Stimulated activated CD4-positive, alpha-beta T cell treated with anti-CD3 and anti-CD28 coated beads, Interleukin-12 subunit alpha, Interleukin-12 subunit beta, amount 100 ng/mL, for 24 hours (primary cell): ENCODE measurements at places on chromosomes 7 and 10.

DNA sequence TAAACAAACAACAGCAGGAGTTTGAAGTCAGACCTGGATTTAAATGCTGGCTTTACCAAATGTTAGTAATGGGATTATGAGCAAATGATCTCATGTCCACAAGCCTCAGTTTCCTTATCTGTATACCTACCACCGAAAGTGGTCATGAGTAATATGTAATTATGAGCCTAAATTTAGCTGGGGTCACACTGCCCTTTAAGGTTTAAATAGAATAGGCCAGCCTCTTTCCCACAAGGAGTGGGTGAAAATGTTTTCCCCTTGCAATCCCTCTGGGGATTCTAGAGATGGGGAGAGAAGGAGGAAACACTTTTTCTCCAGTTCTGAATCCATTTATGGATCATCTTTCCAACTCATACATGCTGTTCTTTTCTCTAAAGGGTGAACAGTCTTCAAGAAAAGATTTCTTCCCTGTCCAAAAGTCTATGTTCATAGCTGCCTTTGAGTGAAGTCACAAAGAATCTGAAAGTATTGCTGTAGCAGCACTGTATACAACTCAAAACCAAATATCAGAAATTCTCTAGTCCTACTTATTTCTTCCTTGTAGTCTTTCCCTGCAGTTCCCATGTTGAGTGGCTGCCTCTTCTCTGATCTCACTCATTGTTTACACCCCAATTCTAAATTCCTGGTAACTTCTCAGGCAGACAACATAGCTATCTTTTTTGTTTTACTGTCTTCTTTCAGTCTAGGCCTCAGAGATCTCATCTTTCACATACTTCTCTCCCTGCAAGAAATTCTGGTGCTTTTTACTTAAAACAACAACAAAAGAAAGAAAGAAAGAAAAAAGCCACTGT lies 7.4 kb upstream of the TSPAN12 start:
- DNase-seq, result no peak

DNA sequence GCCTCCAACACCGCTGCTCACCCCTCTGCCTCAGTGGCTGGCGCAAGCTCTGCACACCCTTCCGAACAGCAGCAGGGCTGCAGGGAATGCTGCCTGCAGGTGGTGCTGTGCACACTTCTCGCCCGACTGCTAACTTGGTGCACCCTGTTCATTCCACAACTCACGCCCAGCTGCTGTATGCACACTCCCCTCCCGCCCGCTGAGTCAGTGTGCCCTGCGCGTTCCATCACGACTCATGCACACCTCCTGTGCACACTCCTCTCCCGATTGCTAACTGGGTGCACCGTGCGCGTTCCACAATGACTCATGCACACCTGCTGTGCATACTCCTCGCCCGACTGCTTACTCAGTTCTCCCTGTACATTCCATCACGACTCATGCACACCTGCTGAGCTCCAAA lies 21.5 kb downstream of the ADARB2 start:
- DNase-seq, result peak; percentile 31

- DNase-seq, result no peak
Observed at GRCh38 chr10:116800286-116800929, 48.9 kb upstream of the ENO4 start.

- DNase-seq, result no peak
Observed at GRCh38 chr7:123204206-123204835, 4.6 kb upstream of the SLC13A1 start.

DNA sequence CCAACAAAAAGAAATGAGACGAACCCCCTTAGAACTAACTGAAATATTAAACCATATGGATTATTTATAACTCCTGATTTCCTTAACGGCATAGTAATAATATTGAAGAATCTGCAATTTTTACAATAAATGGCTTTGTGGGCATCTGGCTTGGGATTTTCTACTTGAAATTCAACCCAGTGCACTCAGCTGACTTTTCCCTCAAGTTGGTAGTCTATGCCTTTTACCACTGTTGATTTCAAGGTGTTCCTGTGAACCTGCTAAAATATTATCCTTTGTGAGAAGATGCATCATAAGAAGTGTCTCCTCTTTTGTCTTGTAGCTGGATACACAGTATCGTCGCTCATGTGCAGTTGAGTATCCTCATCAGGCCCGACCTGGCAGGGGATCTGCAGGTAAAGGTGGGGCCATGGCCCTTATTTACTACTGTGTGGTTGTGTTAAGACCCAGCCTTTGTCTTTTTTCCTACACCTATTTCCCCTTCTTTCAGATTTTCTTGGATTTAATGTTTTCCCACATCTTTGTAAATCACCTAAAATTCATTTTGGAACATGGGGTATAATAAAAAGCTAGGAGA lies 8.0 kb downstream of the DNAJC9 start:
- no peak for DNase-seq

DNA sequence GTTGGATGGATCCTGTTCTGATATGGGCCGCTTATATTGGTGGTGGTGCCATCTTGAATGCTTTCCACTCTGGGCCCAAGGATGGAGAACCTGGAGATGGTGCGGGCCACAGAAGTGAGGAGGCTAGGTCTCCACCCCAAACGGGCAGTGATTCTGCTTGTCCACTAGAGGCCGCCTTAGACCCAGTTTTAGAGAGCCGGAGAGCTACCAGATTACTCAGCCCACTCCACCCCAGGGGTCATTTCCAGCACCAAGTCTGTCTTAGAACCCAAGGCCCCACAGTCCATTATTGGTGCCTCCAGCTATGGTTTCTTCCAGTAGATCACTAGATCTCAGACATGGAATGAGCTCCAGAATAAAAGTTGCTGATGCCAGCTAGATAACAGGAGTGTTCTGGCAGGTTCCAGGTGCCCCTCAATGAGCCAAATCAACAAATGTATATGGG lies 11.8 kb upstream of the CAMK2G start:
- DNase-seq, result peak; percentile 49

GRCh38 chr7:135687466-135687865 lies 25.2 kb downstream of the STMP1 start:
- no peak for DNase-seq

- no peak for DNase-seq
Observed at GRCh38 chr7:49127359-49127913, 203.1 kb downstream of the CDC14C start.

- DNase-seq, result no peak
Observed at GRCh38 chr10:130257897-130258296, 121.7 kb downstream of the GLRX3 start.

GRCh38 chr7:41508755-41509154 lies 194.1 kb downstream of the INHBA start:
- no peak for DNase-seq

GRCh38 chr10:14571866-14572507 lies 202.7 kb downstream of the FAM107B start:
- no peak for DNase-seq

DNA sequence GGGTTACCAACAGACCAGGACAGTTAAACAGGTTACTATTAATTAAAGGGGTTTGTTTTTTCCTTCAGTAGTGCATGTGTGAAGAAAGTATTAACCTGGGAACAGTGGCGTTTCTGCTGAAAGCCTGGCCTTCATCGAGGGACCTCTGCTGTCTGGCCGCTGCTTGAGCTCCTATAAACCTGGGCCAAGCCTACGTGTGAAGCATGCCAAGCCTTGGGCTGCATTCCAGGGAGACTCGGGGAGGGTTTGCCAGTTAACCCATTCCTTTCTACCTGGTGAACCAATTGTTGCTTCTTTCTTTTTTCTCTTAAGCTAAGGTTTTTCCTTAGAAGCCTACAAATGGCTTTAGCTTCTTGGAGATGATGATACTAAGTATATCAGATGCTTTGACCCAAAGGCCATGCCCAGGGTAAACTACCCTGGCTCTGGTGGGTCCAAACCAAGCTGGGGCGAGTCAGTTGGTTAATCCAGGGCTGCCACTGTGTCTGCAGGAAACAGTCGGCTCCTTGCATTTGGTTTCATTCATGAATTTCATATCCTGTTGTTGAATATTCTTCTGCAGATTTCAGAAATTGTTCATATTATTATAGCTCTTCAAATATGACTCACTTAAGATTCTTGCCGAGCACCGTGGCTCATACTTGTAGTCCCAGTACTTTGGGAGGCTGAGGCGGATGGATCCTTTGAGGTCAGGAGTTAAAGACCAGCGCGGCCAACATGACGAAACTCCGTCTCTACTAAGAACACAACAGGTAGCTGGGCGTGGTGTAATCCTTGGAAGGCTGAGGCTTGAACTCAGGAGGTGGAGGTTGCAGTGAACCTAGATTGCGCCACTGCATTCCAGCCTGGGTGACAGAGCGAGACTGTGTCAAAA lies 23.8 kb downstream of the PFKP start:
- DNase-seq, result no peak

DNA sequence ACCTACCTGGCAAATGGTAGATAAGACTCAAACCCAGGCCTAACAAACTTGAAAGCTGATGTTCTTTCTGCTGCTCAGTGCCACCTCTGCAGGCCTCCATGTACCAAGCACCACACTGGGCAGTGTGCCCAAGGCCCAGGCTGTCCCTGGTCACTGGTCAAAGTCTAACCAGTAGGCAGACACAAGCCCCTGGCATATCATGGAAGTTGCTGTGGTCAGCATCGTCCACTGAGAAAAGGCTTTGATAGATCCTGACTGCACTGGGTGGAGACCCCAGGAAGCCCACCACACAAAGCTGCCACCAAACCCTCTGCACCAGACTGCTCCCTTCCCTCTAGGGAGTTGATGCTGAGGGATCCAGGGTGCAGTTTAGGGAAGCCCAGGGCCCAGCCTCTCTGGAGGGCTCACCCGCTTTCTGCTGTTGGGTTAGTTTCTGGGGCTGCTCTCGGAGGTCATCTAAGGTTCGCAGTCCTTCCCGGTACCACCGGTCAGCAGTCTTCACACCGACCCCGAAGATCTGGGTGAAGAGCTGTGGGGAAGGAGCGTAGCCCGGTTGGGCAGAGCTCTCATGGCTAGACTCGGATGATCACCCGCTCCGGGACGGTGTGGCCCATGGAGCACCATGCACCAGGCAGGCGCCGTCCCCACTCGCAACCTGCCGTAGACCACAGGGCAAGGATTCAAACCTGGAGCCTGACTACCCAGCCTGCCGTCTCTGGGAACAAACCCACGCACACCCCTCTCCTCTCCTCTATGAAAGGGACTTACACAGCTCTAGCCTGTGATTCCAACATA lies 6.0 kb downstream of the POLM start:
- no peak for DNase-seq

- DNase-seq, result no peak
Observed at GRCh38 chr7:110994028-110994967, 96.6 kb upstream of the LRRN3 start.

GRCh38 chr7:41391818-41392217 lies 311.1 kb downstream of the INHBA start:
- DNase-seq, result no peak

GRCh38 chr10:75647675-75648074 lies 216.3 kb downstream of the LRMDA start:
- no peak for DNase-seq

DNA sequence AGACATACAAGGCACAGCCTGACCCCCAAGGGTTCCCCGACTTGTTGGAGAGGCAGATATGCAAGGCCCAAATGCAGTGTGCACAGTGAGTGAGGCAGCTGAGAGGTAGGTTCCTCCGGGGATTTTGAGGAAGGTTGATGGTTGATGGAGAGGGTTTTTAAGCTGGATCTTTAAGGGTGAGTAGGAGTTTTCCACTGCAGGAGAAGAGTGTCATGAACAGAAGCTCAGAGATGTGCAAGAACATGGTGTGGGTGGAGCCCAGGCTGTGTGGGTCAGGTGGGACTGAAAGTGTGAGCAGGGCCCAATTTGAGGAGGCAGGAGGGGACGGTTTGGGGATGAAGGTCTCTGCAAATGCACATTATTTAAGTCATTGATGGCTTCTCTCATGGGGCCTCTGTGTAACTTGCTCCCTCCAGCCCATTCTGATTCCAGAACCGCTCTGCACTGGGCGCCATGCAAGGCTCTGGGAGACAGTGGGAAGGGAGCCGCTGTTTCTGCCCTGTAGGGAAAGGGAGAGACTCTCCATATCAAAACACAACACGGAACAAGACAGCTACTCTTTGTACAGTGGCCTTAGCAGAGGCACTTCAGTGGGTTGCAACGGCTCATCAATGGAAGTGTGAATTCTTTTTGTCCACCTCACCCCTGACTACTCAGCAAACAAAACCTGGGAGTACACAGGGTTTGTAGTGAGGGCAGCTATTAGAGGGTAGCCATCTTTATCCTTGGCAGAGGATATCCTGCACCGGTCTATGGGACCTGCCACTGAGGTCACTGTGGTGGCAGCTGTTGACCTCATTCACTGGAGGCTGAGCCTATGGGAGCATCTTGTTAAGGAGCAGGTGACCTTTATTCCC lies 29.7 kb downstream of the RAMP3 start:
- no peak for DNase-seq

DNA sequence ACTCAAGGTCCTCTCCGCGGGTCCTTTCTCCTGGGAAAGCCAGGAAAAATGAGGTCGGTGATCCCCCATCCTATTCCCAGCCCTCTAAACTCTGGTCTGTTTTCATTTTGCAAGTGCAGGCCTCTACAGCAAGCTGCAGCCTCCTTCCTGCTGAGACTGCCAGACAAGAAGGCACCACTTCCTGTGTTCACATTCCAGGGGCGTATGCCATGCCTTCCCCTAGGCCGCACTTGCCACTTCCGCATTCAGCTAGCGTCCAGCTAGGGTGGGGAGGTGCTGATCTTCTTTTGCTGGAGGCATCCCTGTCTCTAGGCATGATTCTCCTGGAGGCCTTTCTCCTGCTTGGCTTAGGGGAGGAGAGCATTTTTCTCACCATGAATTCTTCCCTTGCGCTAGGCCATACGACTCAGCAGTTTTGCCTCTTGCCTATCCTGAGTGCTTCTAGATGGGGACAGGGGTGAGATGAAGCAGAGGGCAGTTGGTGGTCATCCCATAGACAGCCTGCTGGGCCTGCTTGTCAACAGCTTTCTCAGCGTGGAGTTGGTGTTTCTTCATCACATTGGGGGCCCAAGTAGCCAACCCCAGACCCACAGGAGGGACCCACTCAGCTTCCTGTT lies 328.9 kb downstream of the RPS24 start:
- no peak for DNase-seq

GRCh38 chr10:110421512-110422138 lies 76.1 kb upstream of the DUSP5 start:
- no peak for DNase-seq

GRCh38 chr7:2635810-2636701 lies 4.3 kb downstream of the TTYH3 start:
- DNase-seq, result no peak

GRCh38 chr10:128326251-128326650 lies 200.0 kb upstream of the MKI67 start:
- no peak for DNase-seq

DNA sequence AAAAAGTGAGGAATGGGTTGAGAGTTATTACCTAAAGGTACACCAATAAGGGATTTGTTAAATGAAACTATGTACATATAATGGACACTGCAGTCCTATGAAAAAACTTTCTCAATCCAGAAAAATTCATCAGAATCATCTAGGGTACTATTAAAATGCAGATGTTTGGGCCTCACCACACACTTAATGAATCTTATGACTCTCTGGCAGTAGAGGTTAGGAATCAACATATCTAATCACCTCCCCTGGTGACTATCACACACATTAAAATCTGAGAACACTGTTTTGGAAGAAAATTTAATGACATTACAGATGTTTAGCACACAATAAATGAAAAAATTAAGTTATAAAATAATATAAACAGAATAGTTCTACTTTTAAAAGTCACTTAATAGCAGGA lies 32.1 kb downstream of the BAZ1B start:
- DNase-seq, result no peak
